ENCODE measurements at places on chromosomes 16 and 17. TPM values are rescaled to one million over a fixed set of nuclear protein-coding genes. Genes with fewer than 3 reads are reported as not detected.
A peak's percentile ranks its signal among the peaks of the same experiment; 100 is the strongest.

The TEKT3 gene
- total RNA-seq = not detected

The KRTAP1-5 gene
- not detected for total RNA-seq

The NOTUM gene
- total RNA-seq = 0.19 TPM

The KCNH6 gene
- not detected for total RNA-seq

The GFAP gene
- not detected for total RNA-seq

The TAC4 gene
- not detected for total RNA-seq

The TSR1 gene
- 50.0 TPM for total RNA-seq

The CLDN9 gene
- not detected for total RNA-seq

- no peak overlapping the region for H3K27ac ChIP-seq
- no peak overlapping the region for H3K4me3 ChIP-seq
- H3K4me1 ChIP-seq = no peaks in the 10 kb centered on the region
- H3K27me3 ChIP-seq = no peaks in the 10 kb centered on the region
- no peaks in the 10 kb centered on the region for H3K36me3 ChIP-seq
These were observed 22.5 kb downstream of the AXIN2 start for GRCh38 chr17:65538675-65539529.

DNA sequence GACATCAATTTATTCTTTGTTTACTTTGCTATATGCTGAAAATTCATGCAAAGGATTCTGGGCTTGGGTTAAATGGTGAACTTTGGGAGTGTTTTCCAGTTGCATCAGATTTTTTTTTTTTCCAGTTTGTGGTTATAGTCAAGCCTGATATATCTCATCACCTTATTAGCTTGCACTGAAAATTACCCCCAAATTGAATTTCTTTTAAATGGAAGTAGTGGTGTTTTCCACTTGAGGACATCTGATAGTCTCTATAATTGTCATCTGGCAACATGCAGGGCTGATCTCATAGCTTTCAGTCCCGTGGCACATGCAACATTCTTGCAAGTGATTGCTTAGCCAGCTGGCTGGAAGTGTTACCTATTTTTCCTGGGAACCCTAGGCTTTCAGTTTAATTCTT is 4.7 kb upstream of the KRTAP3-1 start:
- H3K27me3 ChIP-seq = peaks cover 3% of the 10 kb centered on the region
- H3K4me1 ChIP-seq = no peaks in the 10 kb centered on the region
- no peak overlapping the region for H3K27ac ChIP-seq
- H3K36me3 ChIP-seq = no peaks in the 10 kb centered on the region

DNA sequence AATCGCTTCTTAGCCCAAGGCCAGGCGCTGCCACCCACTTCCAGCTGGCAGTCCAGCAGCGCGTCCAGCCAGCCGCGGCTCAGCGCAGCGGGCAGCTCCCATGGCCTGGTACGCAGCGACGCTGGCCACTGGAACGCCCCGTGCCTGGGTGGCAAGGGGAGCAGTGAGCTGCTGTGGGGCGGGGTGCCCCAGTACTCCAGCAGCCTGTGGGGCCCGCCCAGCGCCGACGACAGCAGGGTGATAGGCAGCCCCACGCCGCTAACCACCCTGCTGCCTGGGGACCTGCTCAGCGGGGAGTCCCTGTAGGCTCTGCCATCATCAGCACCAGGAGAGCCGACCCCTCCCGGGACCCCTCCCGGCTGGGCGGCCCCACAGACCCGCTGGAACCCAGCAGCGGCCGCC is 24.0 kb downstream of the TMC6 start:
- no peaks in the 10 kb centered on the region for H3K27me3 ChIP-seq
- no peak for DNase-seq
- H3K27ac ChIP-seq = no peak overlapping the region
- H3K4me1 ChIP-seq = no peaks in the 10 kb centered on the region
- H3K4me3 ChIP-seq = no peak overlapping the region

DNA sequence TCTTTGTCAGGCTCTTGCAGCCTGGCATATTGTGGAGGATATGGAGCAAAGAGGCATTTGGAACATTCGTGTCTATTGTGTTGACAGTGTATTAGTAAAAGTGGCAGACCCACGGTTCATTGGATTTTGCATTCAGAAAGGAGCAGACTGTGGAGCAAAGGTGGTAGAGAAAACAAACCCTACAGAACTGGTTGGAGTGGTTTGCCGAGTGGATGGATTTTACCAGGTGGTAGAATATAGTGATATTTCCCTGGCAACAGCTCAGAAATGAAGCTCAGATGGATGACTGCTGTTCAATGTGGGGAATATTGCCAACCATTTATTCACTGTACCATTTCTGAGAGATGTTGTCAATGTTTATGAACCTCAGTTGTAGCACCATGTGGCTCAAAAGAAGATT is 44.5 kb downstream of the EFCAB13 start:
- H3K36me3 ChIP-seq = no peaks in the 10 kb centered on the region
- H3K27me3 ChIP-seq = no peaks in the 10 kb centered on the region
- no peak overlapping the region for H3K4me3 ChIP-seq
- DNase-seq = no peak
- H3K27ac ChIP-seq = no peak overlapping the region
- no peaks in the 10 kb centered on the region for H3K4me1 ChIP-seq

- peak; percentile 34 for DNase-seq
- H3K4me1 ChIP-seq = peaks cover 32% of the 10 kb centered on the region
- H3K27ac ChIP-seq = peak overlapping the region; percentile 72
These were observed 122.2 kb downstream of the CCDC182 start for GRCh38 chr17:57622683-57623433.

DNA sequence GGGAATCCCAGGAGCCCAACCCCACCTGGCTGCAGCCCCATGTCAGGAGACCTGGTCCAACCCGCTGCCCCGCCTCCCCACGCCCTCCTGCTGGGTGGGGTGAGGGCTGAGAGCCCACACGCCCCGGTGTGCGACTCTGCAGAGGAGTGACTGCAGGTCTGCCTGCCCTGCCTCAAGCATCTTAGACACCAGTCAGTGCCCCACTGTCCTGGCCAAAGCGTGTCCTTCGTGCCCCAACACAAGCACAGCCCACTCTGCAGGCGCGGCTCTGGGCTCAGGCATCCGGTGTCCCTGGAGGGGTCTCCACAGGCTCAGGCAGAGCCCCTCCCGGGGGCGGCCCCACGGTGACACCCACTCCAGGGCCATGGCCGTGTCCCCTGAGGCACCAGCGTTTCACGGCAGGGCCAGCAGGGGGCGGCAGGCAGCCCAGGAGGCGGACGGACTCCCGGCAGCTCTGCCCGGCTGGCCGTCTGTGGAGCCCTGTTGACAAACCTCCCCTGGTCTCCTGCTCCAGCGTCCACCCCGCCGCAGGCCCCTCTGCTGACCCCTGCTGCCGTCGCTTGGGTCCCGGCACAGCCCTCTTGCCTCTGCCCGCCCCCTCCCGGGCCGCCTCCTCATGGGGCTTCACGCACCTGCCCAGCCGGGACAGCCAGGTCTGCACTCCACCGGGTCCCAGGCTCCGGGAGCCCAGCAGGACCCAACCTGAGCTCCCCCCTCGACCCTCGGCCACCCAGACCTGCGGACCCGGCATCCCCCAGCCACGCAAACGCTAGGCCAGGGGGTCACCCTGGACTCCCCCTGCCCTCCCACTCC is 8.6 kb upstream of the UBE2I start:
- no peaks in the 10 kb centered on the region for H3K27me3 ChIP-seq
- no peak overlapping the region for H3K27ac ChIP-seq
- no peak for DNase-seq
- H3K4me3 ChIP-seq = no peak overlapping the region
- no peaks in the 10 kb centered on the region for H3K36me3 ChIP-seq

DNA sequence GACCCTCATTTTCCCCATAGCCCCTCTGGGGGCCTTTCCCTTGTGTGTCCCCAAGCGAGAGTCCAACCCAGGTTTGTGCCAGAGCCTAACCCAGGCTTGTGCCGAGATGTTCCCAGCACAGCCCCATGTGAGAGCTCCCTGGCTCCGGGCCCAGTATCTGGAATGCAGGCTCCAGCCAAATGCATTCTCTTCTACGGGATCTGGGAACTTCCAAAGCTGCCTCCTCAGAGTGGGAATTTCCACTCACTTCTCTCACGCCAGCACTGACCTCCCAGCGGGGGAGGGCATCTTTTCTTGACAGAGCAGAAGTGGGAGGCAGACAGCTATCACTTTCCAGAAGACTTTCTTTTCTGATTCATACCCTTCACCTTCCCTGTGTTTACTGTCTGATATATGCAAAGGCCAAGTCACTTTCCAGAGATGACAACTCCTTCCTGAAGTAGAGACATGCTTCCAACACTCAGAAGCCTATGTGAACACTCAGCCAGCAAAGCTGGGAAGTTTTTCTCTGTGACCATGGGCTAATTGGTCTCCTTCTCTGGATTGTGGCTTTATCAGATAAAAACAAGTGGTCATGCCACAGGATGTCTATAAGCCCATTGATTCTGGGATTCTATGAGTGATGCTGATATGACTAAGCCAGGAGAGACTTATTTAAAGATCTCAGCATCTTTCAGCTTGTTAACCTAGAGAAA is 2.5 kb upstream of the CCL2 start:
- no peaks in the 10 kb centered on the region for H3K36me3 ChIP-seq
- no peak for DNase-seq
- peaks cover 16% of the 10 kb centered on the region for H3K4me1 ChIP-seq

GRCh38 chr16:54414671-54415070 is 128.1 kb upstream of the IRX3 start:
- no peaks in the 10 kb centered on the region for H3K36me3 ChIP-seq
- H3K4me1 ChIP-seq = no peaks in the 10 kb centered on the region
- no peak overlapping the region for H3K27ac ChIP-seq
- H3K4me3 ChIP-seq = no peak overlapping the region
- DNase-seq = no peak
- no peaks in the 10 kb centered on the region for H3K27me3 ChIP-seq

DNA sequence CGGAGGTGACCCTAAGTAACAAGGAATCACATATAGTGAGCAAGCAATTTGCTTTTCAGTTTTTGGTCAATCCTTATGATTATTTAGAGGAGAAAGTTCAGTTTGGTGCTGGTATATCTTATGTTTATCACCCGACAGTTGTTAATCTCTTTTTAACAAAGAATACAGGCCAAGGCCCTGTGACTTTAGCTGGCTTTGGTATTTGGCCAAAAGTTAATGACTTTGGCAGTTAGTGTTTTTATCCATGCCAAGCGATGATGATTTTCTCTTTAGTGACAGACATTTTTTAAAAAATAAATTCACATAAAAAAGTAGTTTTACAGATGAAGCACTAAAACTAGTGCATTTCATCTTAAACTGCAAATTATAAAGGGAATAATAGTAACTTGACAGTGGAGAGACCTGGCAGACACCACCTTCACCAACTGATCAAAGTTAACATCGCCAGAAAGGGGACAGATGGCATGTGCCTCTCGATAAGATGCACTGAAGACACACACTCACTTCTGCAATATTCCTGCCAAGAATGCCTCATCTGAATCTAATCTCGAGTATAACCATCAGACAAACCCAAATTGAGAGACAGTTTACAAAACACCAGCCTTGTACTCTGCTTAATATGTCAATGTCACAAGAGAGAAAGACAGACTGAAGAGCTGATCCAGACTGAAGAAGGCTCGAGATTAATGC is 6.9 kb downstream of the DEXI start:
- H3K27me3 ChIP-seq = no peaks in the 10 kb centered on the region
- H3K4me3 ChIP-seq = no peak overlapping the region
- no peak overlapping the region for H3K27ac ChIP-seq
- DNase-seq = no peak

DNA sequence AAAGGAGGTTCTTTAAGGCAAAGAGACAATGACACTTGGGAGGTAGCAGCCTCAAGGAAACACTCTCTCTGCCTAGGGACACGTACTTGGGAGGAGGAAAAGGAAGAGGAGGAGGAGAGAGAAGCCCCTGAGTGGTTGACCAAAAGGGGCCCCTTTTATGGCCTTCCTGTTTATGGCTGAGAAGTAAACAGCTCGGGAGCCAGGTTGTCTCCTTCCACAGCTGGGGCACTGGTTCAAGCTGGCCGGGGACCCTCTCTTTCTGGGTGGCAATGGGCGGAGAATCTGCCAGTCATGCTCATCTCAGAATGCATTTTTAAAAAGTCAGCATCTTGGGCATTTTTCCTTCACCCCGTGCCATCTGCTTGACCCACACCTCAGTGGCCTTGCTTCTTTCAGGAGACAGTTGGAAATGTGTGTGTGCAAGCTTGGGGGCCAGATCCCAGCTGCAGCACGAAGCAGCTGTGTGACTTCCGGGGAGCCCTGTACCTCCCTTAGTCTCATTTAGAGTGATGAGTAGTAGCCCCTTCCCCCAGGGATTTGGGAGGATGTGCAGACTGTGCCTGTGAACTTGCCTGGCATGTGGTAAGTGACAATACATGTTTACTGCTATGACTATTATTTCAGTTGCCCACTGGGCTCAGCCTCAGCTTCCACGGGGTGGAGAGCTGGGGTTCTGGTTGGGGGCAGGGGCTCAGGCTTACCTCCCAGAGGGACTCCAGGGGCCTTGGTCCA is 33.8 kb upstream of the SALL1 start:
- H3K4me1 ChIP-seq = no peaks in the 10 kb centered on the region
- no peaks in the 10 kb centered on the region for H3K36me3 ChIP-seq
- DNase-seq = no peak
- H3K27ac ChIP-seq = no peak overlapping the region

- H3K27ac ChIP-seq = no peak overlapping the region
- no peaks in the 10 kb centered on the region for H3K36me3 ChIP-seq
- H3K4me3 ChIP-seq = no peak overlapping the region
- H3K27me3 ChIP-seq = no peaks in the 10 kb centered on the region
These were observed 22.1 kb upstream of the PITPNM3 start for GRCh38 chr17:6578491-6578890.

DNA sequence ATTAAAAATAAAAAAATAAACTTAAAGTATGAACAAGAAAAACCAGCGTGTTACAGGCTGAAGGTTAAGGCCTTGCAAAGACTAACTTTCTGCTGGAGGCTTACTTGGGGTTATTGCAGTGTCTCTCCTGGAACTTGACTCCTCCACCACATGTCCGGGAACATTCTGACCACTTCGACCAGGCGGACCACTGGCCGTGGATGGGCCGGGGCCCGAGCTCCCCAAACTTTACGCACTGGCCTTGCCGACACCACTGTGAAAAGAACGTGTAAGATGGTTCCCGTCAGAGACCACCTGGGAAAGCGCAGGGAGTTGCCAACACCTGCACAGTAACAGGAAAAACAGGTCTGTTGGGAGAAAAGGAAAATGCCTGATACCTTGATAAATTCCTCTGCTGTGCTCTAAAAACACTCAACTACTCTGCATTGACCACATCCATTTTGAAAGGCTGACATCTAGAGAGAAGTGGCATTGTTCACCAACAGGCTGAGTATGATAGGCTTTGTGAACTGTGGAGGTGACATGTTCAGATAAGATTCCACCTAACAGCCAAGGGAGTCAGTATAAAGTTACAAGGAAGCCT is 99.1 kb downstream of the ADAMTS18 start:
- H3K27me3 ChIP-seq = no peaks in the 10 kb centered on the region
- no peak overlapping the region for H3K27ac ChIP-seq
- no peaks in the 10 kb centered on the region for H3K36me3 ChIP-seq

GRCh38 chr16:69861292-69862030 is 89.7 kb upstream of the CLEC18A start:
- no peaks in the 10 kb centered on the region for H3K4me1 ChIP-seq
- H3K27me3 ChIP-seq = no peaks in the 10 kb centered on the region
- H3K27ac ChIP-seq = no peak overlapping the region
- no peak overlapping the region for H3K4me3 ChIP-seq
- DNase-seq = no peak
- H3K36me3 ChIP-seq = no peaks in the 10 kb centered on the region

- no peaks in the 10 kb centered on the region for H3K4me1 ChIP-seq
- no peaks in the 10 kb centered on the region for H3K27me3 ChIP-seq
- H3K36me3 ChIP-seq = no peaks in the 10 kb centered on the region
- no peak for DNase-seq
- H3K27ac ChIP-seq = no peak overlapping the region
These were observed 156.9 kb downstream of the LAT start for GRCh38 chr16:29141586-29142324.

All from GM12878 (cell line).